ENCODE measurements at places on chromosomes 6 and 20.

DNA sequence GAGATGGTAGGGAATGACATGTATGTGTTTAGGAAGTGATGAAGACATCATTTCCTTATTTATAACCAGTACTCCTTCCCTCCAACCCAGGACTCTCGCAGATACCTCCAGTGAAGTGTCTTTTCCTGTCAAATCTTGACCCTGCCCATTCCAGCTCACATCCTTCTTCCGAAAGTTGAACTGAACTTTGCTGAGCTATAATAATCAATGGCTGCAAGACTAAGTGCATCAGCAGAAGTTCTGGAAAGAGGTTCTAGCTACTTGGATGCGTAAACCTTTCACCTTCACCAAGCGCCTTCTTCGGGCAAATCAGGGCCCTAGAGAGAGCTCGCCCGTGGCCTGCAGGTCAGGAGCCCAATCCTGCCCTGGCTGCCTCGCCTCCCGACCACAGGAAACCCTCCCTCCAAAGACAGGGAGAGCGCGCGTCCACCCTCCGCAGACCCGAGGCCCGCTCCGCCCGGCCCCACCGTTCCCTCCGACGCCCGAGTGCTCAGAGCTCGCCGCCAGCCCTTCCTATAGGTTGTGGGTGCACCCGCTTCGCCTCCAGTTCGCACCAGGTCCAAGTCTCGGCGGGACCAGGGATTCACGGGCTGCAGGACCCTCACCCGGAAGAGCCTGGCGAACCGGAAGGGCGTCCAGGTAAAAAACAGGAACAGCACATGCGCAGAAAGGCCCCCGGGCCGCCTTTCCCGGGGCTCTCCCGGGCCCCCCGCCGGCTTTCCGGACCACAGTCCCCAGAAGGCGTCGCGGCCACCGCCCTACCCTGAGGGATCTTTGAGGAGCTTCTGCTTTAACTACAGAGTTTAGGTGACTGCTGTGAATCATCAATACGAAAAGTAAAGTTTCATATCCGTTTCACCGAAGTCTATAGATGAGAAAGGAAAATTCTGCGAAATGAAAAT is at the start of gene ZNF334:
TSS of gene ZNF334 (minus strand) at position 617 of the 902 bp plus-strand sequence. CDS start 1,457 bp downstream, outside the sequence.
- no peak for DNase-seq

- DNase-seq, result no peak
Measured at GRCh38 chr6:126574301-126574700, 234.4 kb downstream of the CENPW start.

- no peak for DNase-seq
Measured at GRCh38 chr20:19913927-19914614, 103.1 kb upstream of the NAA20 start.

GRCh38 chr20:61757-62156 is 25.7 kb upstream of the DEFB125 start:
- DNase-seq, result no peak

- DNase-seq, result no peak
Measured at GRCh38 chr20:10236540-10237533, 18.2 kb downstream of the SNAP25 start.

GRCh38 chr6:28673787-28674671 is 148.3 kb downstream of the GPX5 start:
- DNase-seq, result peak; percentile 24

DNA sequence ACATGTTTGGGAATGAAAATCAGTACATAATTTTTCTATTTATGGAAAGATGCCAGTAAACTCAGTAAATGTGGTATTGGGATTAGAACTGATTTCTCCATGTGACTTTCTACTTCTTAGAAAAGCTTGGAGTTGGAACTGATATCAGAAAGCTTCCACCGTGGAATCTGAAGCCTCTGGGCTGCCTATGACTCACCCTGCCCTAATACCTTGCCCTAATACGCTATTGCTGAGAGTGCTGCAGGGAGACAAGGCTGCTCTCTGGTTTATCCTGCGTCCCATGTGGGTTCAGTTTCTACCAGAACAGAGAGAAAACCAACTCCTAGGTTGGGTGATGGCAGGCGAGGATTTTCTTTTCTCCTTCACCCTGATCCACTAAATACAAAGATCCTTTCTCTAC is 3.3 kb upstream of the STMND1 start:
- DNase-seq, result no peak

GRCh38 chr6:129795261-129795660 is 65.9 kb downstream of the TMEM244 start:
- DNase-seq, result no peak

GRCh38 chr20:54079652-54080051 is 9.3 kb upstream of the BCAS1 start:
- peak; percentile 75 for DNase-seq

GRCh38 chr20:62482974-62483373 is 7.2 kb upstream of the GATA5 start:
- DNase-seq, result no peak

GRCh38 chr6:97501853-97502252 is 218.8 kb upstream of the MMS22L start:
- no peak for DNase-seq

GRCh38 chr6:68651011-68651985 is 16.2 kb downstream of the ADGRB3 start:
- DNase-seq, result no peak

DNA sequence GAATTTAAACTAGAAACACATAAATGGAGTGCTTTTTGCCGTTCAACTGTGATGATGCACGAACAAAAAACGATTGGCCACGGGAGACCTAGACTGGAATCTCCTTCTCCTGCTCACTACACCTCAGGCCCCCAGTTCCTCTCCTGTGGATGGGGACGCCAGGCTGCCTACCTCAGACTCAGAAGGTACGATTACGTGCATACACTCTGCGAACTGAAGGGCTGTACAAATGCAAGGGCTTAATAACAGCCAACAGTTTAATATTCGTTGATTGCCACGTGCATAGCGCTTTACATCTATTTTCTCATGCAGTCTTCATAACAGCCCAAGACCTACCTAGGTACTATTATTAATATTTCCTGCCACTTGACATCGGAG is 495 bp upstream of the ARMC2 start:
- DNase-seq, result no peak

DNA sequence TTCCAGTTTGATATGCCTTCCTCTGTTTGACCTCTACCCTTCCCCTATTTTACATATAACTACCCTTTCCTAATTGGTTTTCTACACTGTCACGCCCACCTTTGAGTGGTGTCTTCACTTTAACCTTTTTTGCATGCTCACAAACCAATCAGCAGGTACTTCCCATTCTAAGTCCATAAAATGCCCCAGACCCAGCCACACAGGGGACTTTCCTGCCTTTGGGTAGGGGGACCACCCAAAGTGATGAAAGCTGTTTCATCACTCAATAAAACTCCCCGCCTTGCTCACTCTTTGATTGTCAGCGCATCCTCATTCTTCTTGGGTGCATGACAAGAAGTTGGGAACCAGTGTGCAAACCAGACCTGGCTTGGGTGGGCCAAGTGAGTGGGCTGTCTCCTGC is 20.5 kb upstream of the SNRPC start:
- no peak for DNase-seq

DNA sequence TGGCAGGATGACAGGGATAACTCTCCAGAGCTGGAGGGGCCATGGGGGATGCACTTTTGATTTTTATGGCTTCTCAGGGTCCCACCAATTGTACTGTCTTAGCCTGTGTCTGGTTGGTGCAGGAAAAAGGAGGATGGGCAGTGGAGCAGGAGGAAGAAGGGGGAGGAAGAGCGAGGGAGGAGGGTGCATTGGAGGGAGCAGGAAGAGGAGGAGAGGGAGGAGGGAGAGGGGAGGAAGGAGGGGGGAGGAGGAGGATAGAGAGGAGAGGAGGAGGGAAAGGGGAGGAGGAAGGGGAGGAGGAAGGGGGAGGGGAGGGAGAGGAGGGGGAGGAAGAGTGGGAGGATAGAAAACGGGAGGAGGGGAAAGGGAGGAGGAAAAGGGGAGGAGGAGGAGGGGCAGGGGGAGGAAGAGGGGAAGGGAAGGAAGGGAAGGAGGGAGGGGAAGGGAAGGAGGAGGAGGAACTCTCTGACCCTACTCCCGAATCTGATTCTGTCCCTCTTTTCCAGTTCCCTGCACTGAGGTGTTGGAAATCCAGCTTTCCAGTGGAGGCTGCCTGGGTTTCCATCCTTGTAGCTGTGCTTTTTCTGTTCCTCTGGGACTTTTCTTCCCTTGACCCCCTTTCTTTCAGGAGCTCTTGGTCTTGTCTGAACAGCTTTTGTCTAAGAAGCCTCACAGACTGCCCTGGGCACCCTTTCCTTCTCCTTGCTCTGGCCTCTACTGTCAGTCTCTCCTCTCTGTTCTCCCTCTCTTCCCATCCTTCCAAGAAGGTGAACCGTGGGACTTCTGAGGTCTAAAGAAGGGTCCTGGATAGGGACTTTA is 149.4 kb downstream of the DHX35 start:
- no peak for DNase-seq

DNA sequence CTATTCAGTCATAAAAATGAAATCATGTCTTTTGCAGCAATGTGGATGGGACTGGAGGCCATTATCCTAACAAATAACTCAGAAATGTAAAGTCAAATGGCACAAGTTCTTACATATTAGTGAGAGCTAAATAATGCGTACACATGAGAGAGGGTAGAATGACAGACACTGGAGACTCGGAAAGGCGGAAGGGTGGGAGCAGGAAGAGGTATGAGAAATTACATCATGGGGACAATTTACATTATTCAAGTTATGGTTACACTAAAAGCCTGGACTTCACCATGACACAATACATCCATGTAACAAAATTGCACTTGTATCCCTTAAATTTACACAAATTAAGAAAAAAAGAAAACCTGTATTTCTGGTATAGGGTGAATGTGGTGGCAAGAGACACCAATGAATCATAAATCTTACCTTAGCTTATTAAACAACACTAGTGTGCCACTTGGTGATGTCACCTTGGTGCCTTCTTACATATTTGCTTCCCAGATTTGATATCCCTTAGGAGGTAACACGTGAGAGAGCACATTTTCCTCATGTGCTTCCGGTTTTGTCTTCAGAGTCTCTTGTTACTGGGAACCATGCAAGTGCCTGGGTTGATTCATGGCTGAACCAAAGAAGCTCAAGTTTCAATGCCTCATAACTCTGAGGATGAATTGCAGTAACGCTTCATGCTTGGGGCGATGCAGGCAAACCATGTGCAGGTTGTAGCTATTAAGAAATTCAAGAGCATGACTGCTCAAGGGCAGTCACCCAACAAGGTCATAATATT is 84.6 kb downstream of the DCDC2 start:
- no peak for DNase-seq

DNA sequence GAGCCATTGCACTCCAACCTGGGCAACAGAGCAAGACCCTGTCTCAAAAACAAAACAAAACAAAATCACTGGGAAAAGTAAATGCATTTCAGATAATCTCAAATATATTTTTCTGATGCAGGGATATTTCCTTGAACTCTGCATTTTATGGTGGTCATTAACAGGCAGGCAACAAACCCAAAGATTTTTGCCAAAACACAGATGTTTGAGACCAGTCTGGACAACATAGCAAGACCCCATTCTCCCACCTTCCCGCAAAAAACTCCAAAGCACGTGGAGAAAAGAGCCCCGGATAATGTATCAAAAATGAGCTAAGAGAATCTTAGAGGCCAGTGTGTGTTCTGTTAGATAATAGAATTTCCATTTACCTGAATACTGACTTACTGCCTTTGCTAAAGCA is 44.3 kb downstream of the SLC9A8 start:
- DNase-seq, result no peak

- DNase-seq, result peak; percentile 93
Measured at GRCh38 chr6:53348371-53349208, at the start of gene ELOVL5. Gene ELOVL5 (minus strand): TSS chr6:53348950. CDS start chr6:53295699, 53,251 bp downstream.

DNA sequence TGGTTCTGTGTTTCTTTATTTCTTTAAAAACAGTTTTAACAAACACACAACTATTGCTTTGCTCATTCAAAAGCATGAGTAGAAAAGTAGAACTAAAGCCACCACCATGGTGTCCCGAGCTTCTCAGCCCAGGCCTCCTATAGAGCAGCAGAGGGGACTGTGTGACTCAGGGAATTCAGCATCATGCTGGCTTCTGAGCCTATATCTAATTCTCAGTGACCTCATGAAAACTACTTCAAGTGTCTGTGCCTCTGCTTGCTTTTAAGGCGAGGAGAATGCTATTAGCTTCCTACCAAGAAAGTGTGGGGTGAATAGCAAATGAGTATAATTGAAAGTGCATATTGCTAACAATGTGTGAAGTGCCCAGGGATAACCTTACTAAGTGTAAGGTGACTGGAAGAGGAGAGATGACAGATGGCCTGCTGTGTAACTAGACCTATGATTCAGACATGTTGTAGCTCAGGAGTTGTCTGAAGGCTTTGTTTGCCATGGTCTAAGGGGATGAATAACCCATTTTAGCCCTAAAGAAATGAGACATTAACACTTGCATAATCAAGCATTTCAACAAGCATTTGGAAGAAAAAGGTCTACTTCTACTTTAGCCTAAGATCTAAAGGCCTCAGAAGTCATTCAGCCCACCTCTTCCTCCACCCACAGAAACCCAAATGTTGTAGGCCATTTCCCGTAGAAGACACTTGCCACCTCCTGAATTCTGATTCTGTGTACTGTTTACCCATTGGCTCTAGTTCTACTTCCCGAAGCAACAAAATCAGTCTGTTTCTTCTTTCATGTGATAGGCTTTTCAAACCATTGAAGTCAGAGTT is 121.5 kb upstream of the ARG1 start:
- DNase-seq, result no peak

- no peak for DNase-seq
Measured at GRCh38 chr20:34155836-34156235, 43.8 kb upstream of the EIF2S2 start.

- no peak for DNase-seq
Measured at GRCh38 chr6:81023007-81023582, 729.4 kb downstream of the TENT5A start.

DNA sequence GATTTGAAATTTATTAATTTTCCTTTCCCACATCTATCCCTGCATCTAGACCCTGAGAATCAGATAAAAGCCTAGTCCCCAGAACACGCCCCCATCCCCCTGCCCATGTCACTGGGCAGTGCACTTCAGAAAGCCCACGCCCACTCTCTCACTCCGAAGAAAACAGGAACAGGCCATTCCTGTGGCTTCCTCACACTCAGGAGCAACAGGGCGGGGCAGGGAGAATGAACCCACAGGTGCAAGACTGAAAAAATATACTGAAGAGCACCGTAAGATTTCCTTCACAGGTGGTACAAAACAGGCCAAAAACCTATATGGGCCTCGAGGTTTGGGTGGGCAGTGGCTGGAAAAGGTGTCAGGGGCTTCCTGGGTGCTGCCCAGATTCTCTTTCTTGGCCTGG is 3.4 kb downstream of the OXT start:
- DNase-seq, result no peak

DNA sequence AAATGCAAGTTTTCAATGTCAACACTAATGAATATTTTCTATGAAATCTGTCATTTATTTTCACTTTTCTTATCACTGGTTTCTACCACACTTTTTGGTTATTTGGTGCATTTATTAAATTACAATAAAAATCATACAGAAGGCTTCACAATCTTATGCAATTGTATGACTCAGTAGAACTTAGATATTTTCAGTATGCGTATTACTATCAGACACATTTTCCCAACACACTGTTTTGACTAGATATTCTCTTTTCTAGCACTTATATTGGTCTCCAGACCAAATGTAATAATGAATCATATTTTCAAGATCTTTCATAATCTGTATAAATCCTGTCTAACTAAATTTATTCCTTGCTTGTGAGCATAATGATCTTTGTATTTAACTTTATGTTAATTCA is 74.1 kb downstream of the FAM83B start:
- DNase-seq, result no peak
